MG63 (cell line): ENCODE measurements at places on chromosomes 6 and 20. TPM values are rescaled to one million over a fixed set of nuclear protein-coding genes. Genes with fewer than 3 reads are reported as not detected.

The SCGN gene
- not detected in 2 replicates for total RNA-seq

DNA sequence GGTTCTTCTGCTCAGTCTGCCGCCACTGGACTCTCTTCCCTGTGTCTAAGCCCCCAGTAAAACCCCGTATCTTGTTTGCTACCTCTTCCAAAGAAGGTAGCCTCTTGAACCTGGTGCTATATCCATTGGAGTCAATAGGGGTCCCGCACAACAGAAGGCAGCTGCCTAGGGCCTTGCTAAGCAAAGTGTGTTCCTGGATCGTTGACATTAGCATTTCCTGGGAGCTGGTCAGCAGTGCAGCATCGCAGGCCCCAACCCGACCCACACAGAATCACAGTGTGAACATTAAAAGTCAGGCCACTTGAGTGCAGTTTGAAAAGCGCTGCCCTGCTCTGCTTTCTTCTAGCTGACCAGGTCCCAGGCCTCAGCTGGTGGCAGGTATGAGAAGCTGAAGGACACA lies 2.9 kb downstream of the ADA start:
- no peak for DNase-seq

DNA sequence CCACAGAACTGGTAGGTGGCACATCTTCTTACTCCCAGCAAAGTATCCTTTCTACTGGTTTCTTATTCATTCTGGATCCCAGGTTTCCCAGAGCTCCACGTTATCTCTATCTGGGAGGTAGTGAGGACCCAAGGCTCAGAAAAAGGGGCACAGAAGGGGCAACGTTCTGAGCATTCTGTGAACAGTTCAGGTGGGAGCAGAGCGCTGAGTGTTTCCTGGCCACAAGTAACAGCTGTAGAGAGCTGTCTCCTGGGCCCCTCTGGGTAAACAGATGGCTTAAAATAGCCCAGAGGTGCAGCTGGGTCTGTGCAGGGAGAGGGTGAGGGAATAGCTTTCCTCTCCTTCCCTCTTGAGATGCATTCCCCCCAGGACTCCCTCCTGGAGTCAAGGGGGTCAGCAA lies 2.1 kb downstream of the APOBEC2 start:
- DNase-seq, result no peak

DNA sequence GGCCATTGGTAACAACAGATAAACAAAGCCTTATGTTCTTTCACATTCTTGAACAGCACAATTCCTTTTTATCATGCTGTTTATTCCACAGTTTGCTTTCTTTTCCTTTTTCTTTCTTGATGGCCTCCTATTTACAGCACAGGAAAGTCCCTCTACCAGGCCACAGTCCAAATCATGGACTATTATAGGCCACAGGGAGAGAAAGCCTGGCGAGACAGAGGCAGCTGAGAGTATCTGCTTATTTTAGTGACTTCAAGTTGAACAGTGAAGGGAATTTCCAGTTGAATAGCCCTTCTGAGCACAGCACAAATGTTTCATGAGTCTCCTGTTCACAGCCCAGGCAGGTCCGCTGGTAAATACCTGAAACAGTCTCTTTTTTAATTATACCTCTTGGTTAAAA lies 263.7 kb upstream of the ARID1B start:
- no peak for DNase-seq

GRCh38 chr20:57180387-57180786 lies 86.1 kb downstream of the BMP7 start:
- no peak for DNase-seq

- DNase-seq, result no peak
These were observed 97.3 kb downstream of the GRIK2 start for GRCh38 chr6:101490857-101491256.

The ZBTB12 gene
- total RNA-seq, result 0.67 and 9.3 TPM in 2 replicates

- peak; percentile 58 for DNase-seq
These were observed 435 bp downstream of the ZSWIM3 start for GRCh38 chr20:45857882-45858216.

- no peak for DNase-seq
These were observed 39.1 kb downstream of the ADGRF5 start for GRCh38 chr6:46882645-46883044.

DNA sequence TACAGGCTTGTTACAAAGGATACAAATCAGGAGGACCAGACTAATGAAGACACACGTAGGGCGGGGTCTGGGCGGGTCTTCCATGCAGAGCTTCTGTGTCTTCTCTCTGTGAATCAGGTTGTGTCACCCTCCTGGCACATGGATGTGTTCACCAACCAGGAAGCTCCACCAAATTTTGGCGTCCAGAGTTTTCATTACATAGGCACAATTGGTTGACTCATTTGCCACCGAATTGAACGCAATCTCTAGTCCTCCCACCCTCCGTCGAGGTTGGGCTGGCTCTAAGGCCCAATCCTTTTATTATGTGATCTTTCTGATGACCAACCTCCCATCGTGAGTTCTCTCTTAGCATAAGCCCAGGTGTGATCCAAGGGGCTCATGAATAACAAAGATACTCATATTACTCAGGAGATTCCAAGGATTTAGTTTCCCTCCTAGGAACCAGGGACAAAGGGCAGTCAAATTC lies 36.3 kb upstream of the DDR1 start:
- peak; percentile 54 for DNase-seq

The TGIF2 gene
- total RNA-seq, result 16.3 and 18.5 TPM in 2 replicates

GRCh38 chr6:125597411-125598253 lies 151.8 kb upstream of the HEY2 start:
- no peak for DNase-seq

DNA sequence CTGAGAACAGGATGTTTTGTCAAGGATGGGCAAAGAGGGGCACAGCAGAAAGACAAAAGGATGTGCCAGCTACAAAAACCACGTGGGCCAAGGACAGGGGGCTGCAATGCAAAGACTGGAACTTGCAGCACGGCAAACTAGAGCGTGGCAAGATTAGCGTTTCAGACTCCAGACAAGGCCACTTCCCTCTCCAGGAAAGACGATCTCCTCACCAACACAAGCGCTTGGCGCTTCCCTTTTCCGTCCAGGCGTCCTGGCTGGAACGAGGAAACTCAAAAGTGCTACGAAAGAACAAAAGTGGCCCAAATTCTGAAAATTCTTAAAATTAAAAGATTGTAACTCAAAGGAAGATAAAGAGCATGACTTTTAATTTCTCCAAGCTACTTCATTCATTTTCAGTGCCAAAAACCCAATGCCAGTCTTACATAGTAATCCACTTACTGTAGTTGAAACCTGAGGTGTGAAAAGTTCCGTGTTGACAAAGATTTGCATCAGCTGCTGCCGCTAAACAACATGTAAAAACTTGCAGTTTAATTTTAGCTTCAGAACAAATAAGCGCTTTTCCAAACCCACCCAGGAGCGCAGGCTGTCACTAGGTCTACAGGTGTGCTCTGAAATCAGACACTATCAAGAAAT lies 207.1 kb upstream of the RREB1 start:
- no peak for DNase-seq

The BTNL2 gene
- not detected in 2 replicates for total RNA-seq

- DNase-seq, result peak; percentile 49
These were observed 615.5 kb downstream of the C6orf118 start for GRCh38 chr6:164693944-164694343.

The GATA5 gene
- total RNA-seq, result 1.6 TPM in 1 of 2 replicates, not detected in the other

The MYB gene
- total RNA-seq, result 1.5 TPM in 1 of 2 replicates, not detected in the other

The BMP2 gene
- 0.03 and 0.10 TPM in 2 replicates for total RNA-seq

DNA sequence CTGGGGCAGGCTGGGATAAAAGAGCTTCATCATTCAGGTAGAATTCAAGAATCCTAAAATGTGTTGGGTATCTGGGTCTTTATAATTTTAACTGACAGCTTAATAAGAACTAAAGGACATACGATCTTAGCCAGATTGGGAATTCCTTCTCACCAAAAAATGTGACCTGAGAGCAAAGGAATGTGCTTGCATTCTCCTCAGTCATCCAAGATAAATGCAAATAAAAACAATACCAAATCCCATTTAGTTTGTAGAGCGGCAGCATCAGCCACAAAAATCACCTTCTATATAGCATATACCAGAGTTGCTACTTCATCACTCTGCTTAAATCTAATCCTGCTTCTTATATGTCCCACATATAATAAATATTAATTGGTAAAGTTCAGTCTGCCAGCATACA lies 16.9 kb downstream of the USP49 start:
- peak; percentile 12 for DNase-seq

The LPA gene
- total RNA-seq, result not detected in 2 replicates

DNA sequence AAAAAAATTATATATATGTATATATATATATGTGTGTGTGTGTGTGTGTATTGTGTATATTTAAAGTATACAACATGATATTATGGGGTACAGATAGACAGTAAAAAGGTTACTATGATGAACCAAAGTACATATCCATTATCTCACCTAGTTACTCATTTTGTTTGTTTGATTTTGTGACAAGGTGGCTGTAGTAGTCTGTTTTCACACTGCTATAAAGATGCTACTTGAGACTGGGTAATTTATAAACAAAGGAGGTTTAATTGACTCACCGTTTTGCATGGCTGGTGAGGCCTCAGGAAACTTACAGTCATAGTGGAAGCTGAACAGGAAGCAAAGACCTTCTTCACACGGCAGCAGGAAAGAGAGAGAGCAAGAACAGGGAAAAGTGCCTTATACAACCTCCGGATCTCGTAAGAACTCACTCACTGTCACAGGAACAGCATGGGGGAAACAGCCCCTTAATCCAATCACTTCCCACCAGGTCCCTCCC lies 30.2 kb upstream of the DACT2 start:
- DNase-seq, result no peak

DNA sequence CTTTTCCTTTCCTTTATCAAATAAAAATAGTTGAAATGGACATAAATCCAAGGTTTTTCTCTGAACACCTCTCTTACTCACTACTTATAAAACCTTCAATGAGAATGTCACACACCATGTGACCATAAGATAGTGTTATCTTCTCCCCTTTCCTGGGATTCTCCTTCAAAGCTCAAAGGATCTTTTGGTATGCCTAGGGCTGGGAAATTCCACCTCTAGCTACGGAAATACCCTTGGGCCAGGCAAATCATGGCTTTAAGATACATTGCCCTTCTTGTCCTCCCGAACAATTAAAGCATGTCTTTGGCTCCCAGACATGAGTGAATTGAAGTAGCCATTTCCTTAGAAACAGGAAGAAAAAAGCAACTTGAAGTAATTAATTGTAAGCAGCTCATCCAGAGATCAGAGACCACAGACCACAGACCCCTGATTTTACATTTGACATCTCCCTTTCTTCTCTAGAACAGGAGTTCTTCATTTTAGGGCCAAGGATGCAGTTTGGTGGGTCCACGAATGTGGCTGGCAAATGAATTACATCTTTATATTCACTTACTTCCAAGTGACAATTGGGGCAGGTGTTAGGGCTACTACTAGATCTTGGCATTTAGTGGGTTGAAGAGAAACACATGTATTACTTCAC lies 4.1 kb downstream of the PLCB4 start:
- DNase-seq, result no peak

GRCh38 chr6:154852687-154853086 lies 119.5 kb downstream of the SCAF8 start:
- DNase-seq, result no peak

DNA sequence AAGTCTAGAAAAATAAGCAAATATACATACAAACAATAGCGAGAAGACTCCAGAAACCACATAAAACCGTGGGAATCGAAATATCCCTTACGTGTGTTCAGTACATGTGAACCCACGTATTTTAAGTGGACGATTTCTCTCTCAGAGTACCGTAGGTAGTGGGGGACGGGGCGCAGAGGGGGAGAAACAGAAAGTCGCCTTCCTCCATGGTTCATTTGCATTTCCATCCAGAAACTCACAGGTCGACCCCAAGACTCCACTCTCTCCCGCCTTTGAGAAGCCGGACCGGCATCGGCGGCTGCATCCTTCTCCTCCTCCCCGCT lies 538 bp upstream of the ENPP1 start:
- no peak for DNase-seq

The B4GALT5 gene
- 20.3 and 20.4 TPM in 2 replicates for total RNA-seq

The CALHM5 gene
- total RNA-seq, result 0.49 and 0.81 TPM in 2 replicates

DNA sequence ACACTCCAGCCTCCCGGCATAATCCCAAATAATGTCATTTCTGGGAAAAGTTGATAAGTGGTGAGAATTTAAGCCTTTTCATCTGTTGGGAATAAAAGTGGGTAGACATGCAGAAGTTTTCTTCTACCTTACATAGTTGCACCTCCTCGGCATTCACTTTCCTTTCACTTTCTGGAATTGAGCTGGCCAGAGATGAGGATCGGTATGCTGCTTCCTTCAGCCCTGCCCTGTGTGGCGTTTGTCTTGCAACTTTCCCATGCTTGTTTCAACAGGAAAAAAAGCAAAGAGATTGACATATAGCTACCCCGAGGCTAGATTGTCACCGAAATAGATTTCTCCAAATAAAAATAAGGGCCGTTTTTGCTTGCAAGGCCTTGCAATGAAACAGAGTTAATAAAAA lies 65.8 kb upstream of the JAG1 start:
- DNase-seq, result no peak

DNA sequence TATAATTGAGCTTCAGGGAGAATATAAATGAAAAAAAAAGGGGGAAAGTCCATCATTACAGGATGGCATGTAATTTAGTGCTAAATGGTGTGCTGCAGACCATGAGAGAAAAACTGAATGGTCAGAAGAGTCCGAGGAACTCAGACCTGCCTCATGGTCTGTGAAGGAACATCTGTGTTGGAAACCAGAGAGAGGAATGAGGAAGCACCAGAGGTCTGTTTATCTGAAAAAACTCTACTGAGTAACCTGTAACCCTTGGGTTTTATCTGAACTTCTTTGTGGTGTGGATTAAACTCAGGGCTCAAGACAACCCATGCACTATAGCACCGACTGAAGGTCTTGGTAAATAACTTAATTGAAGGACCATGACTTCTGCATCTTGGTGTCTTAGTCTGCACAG lies 108.1 kb downstream of the RNF144B start:
- DNase-seq, result no peak

The KCNS1 gene
- total RNA-seq, result 0.05 and 0.30 TPM in 2 replicates

- DNase-seq, result no peak
These were observed 41.5 kb upstream of the GJA1 start for GRCh38 chr6:121393731-121394505.

The ZBTB46 gene
- total RNA-seq, result 5.5 and 15.9 TPM in 2 replicates

DNA sequence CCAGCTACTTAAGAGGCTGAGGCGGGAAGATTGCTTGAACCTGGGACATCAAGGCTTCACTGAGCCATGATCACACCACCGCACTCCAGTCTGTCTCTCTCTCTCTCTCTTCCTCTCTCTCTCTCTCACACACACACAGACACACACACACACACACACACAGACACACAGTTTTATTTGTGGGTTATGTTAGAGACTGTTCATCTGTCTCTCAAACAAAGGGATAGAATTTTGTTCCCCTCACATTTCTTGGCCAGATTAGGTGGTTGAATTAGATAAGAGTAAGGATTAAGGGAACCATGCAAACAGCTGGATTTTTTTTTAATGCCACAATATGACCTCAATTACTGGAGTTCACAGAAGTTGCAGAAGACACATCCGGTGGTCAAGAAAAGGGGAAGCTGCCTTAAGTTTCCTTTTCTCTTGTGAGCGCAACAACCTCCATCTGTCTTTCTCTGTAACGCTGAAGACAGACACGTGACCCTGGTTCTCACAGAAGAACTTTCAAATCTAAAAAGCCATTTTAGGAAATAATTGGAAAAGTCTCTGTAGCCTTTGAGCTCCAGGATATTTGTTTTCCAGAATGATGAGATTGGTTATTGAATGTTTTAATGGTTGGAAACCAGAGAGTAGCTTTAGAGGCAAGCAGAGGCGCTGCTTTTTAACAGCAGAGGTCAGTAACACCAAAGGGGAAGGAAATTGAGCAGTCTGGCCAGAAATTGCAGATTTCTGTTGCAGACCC lies 32.9 kb upstream of the LGSN start:
- no peak for DNase-seq
